ENCODE measurements at places on chromosomes 12 and 14.

DNA sequence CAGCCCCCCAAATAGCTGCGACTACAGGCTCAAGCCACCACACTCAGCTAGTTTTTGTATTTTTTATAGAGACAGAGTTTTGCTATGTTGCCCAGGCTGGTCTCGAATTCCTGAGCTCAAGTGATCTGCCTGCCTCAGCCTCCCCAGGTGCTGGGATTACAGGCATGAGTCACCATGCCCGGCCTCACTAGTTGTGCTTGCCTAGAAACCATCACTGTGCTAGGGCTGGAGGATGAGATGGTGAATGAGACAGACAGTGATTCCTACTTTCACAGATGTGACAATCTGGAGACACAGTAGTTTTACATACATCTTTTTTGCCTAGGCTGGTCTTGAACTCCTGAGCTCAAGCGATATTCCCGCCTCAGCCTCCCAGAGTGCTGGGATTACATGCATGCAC, 7.5 kb upstream of the MSI1 start:
- DNase-seq = no peak

GRCh38 chr14:24013654-24014514, 25.2 kb downstream of the DHRS4L2 start:
- DNase-seq = peak; percentile 33

DNA sequence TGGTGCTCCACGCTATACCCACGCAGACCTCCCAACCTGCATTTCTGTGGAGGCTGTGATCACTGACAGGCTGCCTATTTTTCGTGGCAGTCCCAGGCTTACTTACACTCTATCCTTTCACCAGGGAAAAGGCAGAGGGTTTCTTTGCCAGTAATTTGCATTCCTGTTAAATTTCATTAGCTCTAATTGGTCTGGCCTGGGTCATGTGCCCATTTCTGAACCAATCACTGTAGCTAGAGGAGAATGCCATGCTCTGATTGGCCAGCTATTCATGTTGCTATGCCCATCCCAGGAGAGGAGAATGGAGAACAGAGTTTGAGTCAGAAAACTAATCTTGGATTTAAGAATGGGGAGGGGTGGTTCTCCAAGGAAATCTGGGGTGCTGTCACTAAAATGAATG, 43.2 kb upstream of the TUNAR start:
- DNase-seq = no peak

- DNase-seq = no peak
Observed at GRCh38 chr14:58950555-58950954, 237.9 kb upstream of the DAAM1 start.

DNA sequence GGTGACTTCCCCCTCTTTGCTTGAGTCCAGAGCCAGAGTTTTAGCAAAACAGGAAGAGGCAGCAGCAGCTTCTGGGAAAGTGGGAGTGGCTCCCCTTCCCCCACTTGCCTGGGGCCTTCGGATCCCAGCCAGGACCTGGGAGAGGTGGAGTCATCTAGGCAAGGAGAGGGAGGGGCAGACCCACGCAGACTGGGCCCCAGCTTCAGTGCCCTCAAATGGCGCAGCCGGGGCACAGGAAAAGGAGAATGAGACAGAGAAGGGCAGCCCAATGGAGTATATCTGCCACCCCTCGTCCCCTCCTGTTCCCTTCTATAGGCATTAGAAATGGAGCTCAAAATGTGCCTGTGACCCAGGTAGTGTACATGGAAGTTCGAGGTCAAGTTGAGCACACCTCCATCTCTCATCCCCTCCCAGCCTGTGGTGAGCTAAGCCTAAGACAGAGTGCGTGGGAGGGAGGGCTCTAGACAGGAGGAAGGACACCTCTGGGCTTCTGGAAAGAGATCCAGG, 9.3 kb upstream of the HDAC7 start:
- no peak for DNase-seq

DNA sequence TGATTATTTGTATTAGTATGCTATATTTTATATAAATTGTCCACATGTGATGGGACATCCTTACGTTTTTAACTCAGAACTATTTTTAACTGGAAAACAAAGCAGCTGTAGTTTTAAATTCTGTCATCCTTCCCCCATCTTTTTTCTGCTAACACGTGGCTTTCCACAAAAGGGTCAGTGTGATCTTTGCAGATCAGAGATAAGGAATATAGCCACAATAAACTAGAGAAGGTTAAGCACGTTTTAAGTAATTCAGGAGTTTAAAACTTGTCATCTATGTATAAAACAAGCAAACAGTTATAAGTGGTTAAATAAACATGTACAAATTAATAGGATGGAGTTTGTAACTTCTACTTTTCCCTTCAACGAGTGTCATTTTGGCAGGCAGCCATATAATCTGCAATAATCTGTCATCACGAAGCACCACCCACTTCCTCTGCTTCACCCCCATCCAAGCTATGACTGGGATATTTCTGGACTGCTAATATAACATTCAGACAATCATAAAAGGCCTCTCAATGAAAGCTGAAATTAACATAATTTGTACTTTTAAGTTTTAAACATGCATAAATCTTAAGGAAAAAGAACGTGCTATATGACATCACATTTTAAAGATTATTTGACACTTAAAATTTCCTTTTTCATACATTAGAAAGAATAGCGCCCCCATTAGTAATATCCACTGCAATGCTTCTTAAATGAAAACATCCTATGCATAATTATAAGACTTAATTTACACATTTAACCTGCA, 15.3 kb downstream of the TAOK3 start:
- no peak for DNase-seq

DNA sequence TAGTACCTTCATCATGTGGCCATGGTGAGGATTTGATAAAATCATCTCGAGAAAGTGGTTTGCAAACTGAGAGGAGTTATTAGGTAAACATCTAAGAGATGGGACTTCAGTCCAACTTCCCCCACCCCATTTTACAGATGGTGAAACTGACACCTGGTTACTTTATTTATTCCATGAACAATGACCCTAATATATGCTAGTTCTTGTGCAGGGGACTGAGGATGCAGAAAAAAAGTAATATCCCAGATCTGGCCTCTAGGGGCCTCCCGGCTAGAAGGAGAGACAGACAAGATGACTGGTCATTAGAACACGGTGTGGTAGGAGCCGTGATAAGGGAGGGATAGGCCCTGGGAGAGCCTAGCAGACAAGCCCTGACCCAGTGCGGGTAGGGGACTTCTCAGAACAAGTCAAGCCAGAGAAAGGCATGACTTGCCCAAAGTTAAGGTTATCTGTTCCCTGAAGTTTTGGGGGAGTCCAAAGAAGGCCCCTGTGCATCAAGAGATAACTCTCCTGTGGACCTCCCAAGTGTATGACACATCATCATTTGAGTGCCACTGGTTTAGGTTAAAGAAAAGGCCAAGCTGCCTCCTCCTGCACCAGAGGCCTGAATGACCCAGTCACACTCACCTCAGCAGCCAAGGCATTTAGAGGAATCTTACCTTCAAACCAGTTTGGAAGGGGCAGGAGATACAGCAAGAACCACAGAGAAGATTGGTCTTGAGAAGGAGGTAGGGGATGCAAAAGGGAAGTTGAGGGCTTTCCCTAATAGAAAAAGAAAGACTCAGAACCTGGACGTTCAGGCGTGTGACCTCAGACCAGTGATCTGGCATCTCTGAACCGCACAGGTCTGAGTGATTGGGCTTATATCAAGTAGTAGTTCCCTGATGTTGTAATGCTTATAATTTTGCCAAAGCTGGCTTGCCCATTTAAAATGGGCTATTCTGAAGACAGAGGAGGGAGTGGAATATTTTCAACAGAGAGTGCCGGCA, 1.6 kb downstream of the CMKLR1 start:
- DNase-seq = no peak

- DNase-seq = no peak
Observed at GRCh38 chr14:26766726-26767125, 168.9 kb upstream of the NOVA1 start.

- no peak for DNase-seq
Observed at GRCh38 chr14:90294872-90295271, 36.9 kb downstream of the NRDE2 start.

DNA sequence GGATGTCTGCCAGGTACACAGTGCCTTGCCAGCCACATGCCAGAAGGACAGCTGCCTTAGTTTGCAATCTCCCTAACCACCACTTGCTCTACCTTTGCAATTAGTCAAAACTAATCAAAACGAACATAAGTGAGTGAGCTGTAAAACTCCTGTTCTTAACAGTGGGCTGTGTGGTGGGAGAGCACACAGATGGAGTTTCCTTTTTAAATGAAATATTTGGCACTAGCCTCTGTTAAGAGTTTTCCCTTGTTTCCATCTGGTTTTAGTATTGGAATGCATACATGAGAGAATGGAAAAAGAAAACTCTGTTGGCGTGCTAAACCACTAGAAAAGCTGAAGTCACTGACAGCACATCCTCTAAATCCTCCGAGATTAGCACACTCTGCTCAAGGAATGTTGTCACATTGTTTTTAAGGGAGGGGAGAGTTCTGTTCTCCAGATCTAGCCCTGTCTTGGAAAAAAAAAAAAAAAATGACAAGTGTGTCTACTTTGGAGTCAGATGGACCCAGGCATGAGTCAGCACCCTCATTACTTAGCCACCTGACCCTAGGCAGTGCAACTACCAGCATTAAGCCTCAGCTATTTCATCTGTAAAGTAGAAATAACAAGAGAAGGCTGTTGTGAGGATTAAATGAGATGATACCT, 83.9 kb downstream of the STXBP6 start:
- DNase-seq = no peak

GRCh38 chr14:29169408-29169807, 402.8 kb downstream of the FOXG1 start:
- no peak for DNase-seq

DNA sequence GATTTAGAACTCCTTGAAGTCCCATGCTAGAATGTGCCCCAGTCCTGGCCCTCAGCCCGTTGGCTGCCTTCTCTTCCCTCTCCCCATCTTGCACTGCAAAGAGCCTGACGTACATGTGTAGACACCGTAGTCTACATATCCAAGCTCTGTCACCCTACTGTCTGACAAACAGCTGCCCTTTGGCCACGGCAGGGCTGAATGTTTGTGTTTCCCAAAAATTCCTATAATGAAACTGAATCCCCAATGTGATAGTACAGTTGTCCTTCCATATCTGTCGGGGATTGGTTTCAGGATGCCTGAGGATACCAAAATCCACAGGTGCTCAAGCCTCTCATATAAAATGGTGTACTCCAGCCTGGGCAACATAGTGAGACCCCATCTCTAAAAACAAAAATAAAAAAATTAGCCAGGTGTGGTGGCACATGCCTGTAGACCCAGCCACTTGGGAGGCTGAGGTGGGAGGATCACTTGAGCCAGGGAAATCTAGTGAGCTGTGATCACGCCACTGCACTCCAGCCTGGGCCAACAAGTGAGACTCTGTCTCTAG, 12.3 kb upstream of the TFCP2 start:
- no peak for DNase-seq

GRCh38 chr12:57620936-57621496, 9.8 kb downstream of the ARHGEF25 start:
- no peak for DNase-seq

DNA sequence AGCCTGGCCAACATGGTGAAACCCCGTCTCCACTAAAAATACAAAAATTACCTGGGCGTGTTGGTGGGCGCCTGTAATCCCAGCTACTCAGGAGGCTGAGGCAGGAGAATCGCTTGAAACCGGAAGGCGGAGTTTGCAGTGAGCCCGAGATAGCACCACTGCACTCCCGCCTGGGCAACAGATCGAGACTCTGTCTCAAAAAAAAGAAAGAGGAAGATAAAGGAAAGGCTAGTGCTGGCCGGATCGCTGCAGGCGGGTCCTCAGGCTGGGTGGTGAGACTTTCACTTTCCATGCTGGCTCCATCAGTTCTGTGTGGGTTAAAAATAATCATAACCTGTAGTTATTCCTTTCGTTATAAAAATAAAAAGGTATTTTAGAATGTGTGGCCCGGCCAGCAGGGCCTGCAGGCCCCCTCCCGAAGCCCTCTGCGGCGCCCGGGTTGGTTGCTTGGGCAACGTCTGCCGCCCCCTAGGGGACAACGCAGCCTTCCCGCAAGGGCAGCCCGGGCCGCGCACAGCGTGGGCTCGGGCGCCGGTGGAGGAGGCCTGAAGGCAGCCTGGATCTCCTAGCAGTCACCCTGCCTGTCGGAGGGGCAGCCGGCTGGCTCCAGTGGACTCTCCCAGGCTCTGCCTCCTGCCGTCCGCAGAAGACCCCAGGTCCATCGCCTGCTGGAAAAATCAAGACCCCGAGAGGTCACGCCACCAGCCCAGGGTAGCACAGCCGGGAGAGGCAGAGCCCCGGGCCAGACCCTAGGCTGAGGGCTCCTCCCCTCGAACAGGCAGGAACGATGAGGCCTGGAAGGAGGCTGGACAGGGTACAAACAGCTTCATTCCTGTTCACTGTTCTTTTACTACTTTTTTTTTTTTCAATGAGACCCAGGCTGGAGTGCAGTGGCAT, 5.0 kb upstream of the SLC25A47 start:
- DNase-seq = peak; percentile 60

GRCh38 chr12:33476058-33476457, 36.4 kb upstream of the SYT10 start:
- DNase-seq = no peak

- DNase-seq = no peak
Observed at GRCh38 chr12:75564398-75564797, 53.0 kb upstream of the KRR1 start.

- no peak for DNase-seq
Observed at GRCh38 chr12:50069539-50069938, 12.1 kb downstream of the ASIC1 start.

GRCh38 chr12:26551385-26551784, 281.6 kb downstream of the ITPR2 start:
- no peak for DNase-seq

DNA sequence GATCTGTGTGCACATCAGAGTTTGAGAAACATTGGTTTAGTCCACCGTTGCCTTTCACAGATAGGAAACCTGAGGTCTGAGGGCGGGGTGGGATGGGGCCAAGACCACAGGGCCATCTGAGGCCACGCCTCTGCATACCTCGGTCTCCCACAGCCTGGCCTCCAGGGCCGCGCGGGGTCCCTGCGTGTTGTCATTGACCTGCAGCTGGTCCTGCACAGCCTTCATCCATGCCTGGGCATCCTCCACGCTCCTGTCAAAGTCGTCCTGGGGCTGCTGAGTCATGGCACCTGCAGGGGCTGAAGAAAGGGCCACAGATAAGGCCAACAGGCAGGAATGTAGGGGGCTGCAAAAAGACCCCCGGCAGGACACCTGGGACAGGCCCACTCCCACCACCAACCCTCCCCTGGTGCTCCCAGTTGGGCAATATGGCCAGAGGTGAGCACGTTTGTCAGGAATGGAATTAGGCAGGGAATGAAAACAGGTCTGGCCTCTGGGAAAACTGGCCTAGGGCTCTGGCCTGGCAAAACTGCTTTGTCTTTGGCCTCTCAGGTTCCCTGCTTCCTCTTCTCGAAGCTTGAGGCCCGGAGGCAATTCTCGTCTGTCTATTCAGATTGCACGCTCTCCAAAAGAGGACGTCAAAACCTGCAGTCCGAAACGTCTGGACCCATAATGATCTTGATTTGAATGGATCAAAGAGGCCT, 40.8 kb downstream of the SYNE3 start:
- no peak for DNase-seq

DNA sequence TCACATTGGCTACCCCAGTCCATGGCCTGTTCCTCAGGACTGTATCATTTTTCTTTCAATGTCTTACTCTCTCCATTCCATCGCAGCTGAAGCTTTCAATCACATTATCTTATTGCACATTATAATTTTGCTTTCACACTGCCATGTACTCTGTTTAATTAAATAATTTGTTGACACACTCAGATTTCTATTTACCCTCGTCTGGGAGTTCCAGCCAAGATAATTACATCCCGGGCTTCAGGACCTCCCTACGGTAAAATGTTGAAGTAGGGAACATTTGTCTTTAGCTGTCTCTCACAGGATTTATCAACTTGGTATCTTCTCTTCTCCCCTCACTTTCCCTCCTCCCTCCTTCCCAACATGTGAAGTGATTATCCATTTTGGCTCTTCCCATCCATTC, 177.2 kb upstream of the RASSF8 start:
- no peak for DNase-seq
